Inflammatory macrophage treated with lipopolysaccharide for 1 hour (primary cell): ENCODE measurements at places on chromosomes 1 and 21.

GRCh38 chr1:156102633-156103511, 11.6 kb upstream of the LMNA start:
- DNase-seq: peak; percentile 58

DNA sequence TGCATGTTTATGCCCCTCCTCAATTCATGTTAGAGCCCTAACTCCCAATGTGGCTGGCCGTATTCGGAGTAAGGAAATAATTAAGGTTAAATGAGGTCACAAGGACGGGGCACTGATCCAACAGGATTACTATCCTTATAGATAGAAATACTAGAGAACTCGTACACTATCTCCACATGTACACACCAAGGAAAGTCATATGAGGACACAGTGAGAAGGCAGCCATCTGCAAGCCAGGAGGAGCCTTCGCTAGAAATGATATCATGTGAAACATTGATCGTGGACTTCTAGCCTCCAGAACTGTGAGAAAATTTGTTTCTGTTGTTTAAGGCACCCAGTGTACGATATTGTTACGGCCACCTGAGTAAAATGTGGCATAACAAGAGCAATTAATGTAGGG, 79.7 kb downstream of the FAF1 start:
- no peak for DNase-seq

GRCh38 chr1:85428471-85429089, 36.4 kb downstream of the DDAH1 start:
- DNase-seq: peak; percentile 27

GRCh38 chr21:14435423-14435822, 52.5 kb upstream of the HSPA13 start:
- no peak for DNase-seq

DNA sequence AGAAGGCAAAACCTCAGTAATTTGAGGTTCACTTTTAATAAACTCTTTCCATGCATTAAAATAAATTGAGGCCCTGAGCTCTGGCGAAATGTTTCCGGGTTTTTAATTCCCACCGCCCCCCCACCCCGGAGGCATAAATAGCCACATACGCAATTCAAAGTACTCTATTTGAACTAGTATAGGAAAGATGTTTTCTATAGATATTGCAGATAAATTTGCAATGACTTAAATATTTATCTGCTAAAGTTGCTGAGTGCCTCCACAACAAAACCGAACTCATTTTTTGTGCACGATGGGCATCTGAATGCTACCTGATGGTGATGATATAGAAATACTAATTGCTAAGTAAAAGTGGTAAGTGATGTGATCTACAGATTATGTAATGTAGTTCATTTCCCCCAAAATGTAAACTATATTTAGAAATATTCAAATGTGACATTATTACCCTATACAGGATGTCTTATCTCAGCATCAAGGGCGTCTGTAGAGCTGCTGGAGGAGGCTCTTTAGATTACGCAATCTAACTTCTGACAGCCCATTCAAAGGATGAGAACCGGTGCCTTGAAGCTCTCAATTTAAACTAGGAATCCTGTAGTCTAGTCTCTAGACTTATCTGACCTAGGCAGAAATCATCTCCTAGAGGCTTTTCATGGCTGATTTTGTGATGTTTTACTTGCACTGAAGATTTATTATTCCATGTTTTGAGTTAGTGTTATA, 8.5 kb downstream of the IRF2BP2 start:
- peak; percentile 63 for DNase-seq

GRCh38 chr1:164806531-164806930, 247.5 kb downstream of the PBX1 start:
- no peak for DNase-seq

GRCh38 chr1:168631671-168632400, 55.4 kb downstream of the XCL1 start:
- DNase-seq: no peak

DNA sequence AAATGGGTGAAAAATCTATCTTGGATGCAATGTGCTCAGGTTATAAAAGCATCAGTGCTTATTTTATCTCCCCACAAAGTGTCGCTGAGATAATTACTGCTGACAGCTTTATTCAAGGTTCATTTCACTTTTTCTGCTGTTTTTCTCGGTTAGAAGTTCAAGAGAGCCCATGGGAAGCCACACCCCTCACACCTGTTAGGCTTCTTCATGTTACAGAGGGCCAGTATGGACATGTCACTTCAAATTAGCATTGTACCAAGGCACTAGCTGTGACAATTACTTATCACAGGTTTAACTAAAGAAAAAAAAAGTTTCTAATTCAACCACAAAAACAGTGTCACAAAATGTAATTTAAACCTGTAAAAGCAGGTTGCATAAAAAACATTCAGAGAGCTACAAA, 187.3 kb upstream of the DMRTA2 start:
- no peak for DNase-seq

DNA sequence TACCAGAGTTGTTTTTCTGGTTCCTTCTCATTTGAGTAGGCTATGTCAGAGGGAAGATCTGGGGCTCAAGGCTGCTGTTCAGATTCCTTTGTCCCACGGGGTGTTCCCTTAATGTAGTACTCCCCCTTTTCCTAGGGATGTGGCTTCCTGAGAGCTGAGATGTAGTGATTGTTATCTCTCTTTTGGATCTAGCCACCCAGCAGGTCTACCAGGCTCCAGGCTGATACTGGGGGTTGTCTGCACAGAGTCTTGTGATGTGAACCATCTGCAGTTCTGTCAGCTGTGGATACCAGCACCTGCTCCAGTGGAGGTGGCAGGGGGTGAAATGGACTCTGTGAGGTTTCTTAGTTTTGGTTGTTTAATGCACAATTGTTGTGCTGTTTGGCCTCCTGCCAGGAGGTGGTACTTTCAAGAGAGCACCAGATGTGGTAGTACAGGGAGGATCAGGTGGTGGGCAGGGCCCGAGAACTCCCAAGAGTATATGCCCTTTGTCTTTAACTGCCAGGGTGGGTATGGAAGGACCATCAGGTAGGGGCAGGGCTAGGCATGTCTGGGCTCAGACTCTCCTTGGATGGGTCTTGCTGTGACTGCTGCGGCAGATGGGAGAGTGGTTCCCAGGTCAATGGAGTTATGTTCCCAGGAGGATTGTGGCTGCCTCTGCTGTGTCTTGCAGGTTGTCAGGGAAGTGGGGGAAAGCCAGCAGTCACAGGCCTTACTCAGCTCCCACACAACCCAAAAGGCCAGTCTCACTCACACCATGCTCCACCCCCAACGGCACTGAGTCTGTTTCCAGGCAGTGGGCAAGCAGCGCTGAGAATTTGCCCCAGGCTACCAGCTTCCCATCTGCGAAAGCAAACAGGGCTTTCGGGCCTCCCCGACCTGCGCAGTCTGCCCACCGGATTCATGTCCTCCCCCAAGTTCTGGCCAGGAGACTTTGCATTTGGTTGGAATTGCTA, 64.2 kb downstream of the SERINC2 start:
- DNase-seq: peak; percentile 32

DNA sequence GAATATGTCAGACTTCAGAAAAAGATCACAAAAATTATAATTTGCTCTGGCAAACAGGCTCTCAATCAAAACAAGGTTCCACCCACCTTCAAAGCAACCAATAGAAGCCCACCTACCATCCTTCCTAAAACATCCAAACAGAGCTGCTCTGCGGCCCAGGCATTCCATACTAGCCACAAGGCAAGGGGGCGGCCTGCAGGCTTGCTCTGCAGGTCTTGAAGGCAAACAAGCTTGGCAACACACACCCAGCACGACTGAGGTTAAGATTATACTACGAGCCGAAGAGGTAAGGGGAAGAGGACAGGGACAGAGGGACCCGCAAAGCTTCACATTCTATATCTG, 207.3 kb downstream of the SLC45A1 start:
- DNase-seq: no peak

DNA sequence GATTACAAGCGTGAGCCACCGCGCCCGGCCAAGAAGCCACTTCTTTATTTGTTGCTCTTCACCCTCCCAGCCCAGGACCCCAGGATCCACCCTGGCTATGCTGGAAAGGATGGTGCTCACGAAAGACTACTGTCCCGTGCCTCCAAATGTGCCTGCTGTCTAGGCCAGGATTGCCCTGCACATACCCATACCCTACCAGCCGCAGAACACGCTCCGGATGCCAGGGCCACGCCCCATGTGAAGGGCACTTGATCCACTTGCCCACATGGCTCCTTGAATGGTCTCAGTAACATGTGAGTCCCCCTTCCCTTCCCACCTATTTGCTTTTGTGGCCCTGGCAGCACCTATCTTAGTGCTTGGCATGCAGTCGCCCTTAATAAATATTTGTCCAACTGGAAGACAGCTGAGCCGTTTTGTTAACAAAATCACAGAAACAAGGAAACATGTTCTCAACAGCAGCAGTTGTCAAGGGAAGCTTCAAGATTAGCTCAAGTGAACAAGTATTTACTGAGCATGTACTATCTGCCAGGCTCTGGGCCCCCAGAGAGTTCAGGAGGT, 13.8 kb upstream of the UBXN10 start:
- DNase-seq: no peak

GRCh38 chr1:182367926-182368325, 23.7 kb downstream of the GLUL start:
- DNase-seq: no peak

GRCh38 chr1:173093691-173094445, 43.1 kb upstream of the TNFSF18 start:
- DNase-seq: peak; percentile 34

DNA sequence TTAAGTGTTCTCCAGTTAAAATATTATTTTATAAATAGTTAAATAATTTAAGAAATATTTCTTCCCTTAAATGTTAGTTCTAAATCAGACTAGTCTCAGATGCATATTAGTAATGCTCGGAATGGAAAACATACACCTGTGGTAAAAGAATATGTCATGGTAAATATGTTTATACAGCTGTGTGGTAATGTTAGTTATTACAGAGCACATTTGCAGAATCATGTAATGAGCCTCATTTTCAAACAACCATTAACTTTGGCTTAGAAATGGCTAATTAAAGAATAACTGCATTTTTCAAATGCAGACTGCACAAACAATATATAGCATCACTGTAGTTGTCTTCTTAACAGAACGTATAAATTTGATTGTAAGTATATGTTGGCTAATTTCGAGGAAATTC, 90.3 kb downstream of the DISP1 start:
- DNase-seq: no peak

DNA sequence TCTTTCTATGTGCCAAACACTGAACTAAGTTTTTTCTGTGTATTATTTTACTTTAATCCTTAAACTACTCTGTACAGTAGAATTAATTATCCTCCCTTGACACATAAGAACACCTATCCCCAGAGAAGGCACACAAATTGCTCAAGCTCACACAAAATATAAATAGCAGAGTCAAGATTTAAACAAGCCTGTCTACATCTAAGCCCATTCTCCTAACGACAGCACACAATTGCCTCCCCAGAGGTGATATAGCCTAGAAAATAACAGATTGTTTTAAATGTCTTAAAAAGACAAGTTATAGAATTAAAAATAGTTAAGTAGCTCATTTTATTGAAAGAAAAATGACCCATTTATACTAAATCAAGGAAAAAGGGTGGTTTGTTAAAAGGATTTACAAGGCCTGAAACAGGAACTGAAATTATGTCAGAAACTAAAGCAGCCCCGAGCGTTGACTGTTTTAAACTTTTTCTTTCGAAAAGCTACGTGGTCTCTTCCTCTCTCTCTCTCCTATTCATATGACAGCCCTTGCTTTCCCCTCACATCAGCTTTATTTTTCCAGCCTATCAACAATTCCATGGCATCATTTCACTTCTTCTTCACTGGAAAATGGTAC, 30.5 kb downstream of the TNFSF18 start:
- peak; percentile 56 for DNase-seq

DNA sequence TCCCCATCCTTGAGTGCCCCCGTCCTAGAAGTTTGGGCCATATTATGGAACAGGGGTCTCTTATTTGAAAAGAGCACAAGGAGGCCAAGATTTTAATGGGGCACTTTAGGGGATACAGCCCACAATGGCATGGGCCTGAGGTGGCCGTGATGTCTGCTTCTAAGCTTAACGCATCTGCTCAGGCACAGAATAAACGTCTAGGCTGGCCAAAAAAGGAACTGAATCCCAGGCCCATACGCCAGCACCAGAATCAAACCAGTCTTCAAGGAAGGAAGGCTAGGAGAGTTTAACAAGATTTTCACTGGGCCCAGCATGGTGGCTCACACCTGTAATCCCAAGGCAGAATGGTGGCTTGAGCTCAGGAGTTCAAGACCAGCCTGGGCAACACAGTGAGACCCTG, 9.2 kb upstream of the SARS1 start:
- no peak for DNase-seq

GRCh38 chr1:186536273-186536890, 75.5 kb upstream of the PDC start:
- peak; percentile 28 for DNase-seq

GRCh38 chr1:54371942-54372275, 34.3 kb downstream of the SSBP3 start:
- peak; percentile 21 for DNase-seq

DNA sequence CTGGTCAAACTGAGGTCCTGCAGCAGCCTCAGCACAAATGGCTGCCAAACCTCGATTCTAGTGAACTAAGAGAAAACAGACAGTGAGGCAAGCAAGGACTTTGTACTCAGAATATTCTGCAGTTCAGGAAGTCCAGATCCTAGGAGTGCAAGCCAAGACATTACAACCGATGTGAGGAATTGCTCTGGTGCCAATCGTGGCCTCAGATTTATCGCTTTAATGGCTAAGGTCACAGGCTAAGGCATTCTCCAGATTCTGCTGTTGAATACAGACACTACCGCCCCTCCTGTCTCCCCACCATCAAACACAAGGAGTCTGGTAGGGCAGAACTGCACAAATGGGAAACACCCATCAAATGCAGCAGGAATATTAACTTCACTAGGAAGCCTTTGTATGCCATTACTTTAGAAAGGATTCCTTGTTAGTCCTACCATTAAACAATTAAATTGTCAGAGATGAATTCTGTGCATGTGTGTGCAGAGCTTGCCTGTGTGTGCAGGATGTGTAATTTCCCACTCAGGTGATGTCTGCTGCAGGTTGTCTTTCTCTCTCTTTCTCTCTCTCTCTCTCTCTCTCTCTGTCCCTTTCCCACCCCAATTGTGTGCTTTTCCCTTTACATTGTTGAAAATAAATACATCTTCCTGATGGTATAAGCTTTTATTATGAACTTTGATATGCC, 9.2 kb upstream of the SERTAD4 start:
- no peak for DNase-seq

DNA sequence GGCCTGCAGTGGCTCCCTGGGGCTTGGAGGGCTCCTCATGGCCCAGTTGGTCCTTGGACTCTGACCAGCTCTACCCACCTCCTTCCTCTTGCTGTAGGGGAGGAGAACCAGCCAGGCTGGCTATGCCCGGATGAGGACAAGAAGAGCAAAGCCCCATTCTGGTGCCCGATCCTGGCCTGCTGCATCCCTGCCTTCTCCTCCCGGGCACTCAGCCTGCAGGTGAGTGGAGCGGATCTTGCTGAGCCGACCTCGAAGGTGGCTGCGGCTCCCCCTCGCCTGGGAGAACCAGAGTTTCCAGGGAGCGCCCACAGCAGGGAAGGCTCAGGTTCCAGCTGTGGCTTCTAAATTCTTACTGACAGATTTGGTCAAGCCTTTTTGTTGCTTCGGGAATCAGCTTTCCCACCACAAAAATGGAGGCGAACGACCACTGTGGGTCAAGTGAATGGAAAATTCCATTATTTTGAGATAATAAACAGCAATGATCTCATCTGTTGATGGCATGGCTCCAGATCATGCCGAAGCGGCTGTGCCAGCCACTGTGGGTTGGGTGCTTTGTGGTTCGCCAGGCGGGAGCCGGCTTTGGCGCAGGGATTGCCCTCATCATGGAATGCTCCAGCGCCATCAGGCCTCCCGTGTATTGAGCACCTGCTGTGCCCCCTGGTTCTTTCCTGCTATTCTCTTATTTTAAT, 106.5 kb upstream of the ACTL8 start:
- no peak for DNase-seq

- DNase-seq: no peak
These were observed 4.1 kb downstream of the PNRC2 start for GRCh38 chr1:23963617-23964234.
